ENCODE measurements at places on chromosomes 12 and 14.
A peak's percentile ranks its signal among the peaks of the same experiment; 100 is the strongest.

DNA sequence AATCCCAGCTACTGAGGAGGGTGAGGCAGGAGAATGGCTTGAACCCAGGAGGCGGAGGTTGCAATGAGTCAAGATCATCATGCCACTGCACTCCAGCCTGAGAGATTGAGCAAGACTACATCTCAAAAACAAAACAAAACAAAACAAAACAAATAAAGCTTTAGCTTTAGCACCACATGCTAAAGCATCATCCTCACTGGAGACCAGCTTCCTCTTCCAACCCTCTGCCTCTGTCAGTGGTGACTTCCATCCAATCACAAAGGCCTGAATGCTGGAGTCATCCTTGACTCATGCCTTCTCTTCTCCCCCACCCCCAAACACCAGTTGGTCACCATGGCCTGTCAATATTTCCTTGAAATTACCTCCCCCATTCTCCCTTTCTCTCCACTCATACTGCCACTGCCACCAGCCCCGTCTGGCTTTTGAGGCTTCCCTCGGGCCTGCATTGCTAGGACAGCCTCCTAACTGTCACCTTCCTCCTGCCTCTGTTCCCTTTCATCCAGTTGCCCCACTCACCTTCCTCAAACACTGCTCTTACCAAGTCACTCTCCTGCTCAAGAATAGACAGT lies 1.4 kb downstream of the ZNF385A start:
- DNase-seq: no peak

GRCh38 chr12:5969156-5969973 lies 24.3 kb upstream of the ANO2 start:
- no peak for DNase-seq

DNA sequence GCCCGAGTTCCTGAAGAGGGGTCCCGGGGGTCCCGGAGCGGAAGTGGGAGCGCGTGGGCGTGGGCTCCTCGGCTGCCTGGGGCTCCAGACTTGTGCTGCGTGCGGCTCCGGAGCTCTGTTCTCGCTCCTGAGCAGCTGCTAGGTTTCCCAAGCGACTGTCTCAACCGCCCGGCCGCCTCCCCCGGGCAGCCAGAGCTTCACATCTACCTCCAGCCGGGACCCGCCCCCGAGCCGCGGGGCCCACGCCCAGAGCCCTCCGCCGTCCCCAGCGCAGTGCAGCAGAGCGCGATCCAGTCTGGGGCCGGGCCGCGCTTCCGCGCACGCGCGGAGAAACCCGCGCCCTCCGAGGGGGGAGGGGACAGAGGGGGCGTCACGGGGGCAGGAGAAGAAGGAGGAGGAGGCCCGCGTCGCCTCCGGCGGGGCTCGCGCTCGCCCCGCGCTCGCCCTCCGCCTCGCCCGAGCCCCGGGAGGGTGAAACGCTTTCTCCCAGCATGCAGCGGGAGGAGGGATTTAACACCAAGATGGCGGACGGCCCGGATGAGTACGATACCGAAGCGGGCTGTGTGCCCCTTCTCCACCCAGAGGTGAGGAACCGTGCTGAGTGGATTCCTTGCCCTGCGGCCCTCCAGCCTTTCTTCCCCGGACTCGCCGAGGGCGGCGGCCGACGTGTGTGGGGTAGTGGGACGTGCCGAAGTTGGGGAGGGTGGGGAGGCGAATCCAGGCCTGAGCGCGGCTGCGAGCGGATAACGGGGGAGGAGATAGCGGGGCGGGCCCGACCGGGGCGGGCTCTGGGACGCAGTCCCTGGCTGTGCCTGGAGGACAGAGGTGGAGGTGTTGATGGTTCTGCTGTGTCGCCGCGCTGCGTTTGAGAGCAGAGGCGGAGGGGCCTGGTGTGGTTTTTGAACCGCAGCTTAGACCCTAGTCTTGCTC lies at the start of gene ZDHHC17:
ZDHHC17 (plus strand) TSS at position 370 of the 930 bp plus-strand sequence; CDS start at position 492, 122 bp downstream.
- peak; percentile 90 for DNase-seq

GRCh38 chr12:122058549-122059149 lies 19.9 kb upstream of the MLXIP start:
- DNase-seq: no peak

- DNase-seq: no peak
Measured at GRCh38 chr14:105099778-105100177, 34.5 kb upstream of the GPR132 start.

GRCh38 chr14:30541318-30541717 lies 17.6 kb upstream of the G2E3 start:
- no peak for DNase-seq

GRCh38 chr12:25690996-25691864 lies 138.1 kb upstream of the LMNTD1 start:
- DNase-seq: no peak

- DNase-seq: no peak
Measured at GRCh38 chr12:24798335-24798734, 150.6 kb downstream of the BCAT1 start.

DNA sequence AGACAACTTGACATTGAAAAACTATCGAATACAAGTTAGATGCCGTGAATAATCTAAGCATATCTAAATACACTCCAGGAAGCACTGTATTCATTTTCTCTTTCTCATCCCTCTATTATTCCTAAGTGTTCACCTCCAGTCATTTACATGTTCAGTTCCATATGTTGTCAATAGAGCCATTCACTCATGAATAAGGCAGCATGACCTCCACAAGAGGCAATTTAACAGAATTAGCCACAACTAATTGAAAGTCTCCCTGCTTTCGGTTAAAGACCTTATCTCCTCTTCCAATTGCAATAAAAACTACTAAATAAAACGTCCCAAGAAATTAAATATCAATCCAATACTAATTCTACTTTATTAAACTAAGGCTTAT lies 1.8 kb downstream of the LRIG3 start:
- DNase-seq: no peak

GRCh38 chr12:14779834-14780233 lies 23.4 kb downstream of the WBP11 start:
- DNase-seq: no peak

DNA sequence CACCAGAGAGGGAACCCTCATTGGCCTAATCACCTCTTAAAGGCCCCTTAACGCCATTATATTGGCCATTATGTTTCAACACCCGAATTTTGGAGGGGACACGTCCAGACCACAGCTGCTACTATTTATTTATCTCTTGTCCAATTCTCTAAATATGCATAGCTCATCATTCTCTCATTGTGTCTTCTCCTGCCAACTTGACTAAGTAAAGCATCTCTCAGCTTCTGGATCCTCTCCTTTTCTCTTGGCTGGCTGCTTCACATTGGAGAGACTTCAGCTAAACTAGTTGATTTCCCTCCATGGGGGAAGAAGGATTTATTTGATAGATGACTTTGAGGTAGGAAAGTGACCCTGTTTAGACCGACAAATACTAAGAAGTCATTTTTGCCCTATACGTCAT lies 120.4 kb upstream of the KRR1 start:
- DNase-seq: no peak

DNA sequence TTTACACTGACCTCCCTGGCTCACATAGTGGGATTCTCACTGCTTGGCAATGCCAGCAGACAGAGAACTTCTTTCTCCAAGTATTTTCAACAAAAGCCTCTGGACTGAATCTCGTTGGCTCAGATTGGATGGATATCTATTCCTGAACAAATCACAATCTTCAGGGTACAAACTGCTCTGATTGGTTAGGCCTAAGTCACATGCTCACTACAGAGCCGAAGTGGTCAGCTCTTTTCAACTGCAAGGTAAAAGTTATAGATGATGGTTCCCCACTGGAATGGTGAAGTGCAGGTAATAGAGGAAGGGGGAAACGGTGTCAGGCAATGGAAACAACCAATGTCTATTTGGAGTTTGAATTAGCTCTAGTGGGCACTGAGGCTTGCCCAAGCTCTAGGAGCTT lies 16.7 kb upstream of the VRK1 start:
- DNase-seq: no peak

- DNase-seq: peak; percentile 17
Measured at GRCh38 chr14:79514700-79515099, 696.6 kb downstream of the DIO2 start.

DNA sequence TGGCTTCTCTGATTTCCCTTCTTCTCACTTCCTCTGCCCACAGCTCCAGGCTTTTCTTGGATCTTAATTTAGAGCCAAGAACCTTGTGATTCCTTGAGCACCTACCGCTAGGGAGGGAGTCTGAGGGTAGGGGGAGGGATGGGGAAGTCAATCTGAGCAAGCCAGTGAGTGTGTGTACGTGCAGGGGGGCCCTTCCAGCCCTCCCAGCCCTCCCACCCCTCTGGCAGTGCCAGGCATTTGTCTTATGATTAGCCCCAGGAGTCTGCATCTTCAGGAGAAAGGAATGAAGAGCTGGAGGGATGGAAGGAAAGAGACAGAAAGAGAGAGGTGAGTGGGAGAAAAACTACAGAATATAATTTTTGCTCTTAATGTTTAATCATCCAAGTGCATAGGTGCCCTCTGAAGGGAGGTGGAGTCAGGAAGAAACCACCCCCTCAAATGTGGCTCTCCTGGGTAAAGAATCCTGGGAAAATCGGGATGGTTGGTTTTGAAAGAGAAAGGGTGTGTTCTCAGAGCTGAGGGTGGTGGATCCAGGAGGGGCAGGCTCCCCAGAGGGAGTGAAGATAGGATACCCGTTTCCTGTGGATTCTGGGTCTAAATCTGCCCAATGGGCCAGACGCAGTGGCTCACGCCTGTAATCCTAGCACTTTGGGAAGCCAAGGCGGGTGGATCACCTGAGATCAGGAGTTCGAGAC lies 2.1 kb downstream of the PIANP start:
- DNase-seq: no peak

DNA sequence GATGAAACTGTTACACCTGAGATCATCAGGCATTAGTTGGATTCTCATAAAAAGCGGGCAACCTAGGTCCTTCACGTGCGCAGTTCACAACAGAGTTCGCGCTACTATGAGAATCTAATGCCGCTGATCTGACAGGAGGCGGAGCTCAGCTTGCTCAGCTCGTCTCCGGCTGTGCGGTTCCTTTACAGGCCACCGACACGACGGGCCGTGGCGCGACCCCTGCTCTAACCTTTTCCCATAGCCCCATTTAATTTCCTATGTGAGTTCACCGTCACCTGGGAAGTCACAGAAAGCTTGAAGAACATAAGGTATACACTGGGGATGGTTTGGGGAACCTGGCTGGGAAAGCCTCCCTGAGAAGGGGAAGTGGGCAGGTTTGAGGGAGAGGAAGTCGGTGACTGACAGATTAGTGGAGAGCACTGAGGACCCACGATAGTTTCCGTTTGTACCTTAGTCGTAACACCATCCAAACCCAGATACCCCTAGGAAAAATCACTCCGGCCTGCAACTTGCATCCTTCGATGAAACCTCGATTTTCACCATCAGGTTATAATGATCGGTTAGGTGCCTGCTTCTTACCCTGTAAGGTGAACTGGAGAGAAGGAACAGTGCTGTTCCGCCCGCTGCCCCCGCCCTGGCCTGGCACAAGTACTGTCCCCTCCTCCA lies 2.8 kb upstream of the AAAS start:
- peak; percentile 20 for DNase-seq

GRCh38 chr12:15897433-15897832 lies 13.7 kb upstream of the DERA start:
- no peak for DNase-seq

DNA sequence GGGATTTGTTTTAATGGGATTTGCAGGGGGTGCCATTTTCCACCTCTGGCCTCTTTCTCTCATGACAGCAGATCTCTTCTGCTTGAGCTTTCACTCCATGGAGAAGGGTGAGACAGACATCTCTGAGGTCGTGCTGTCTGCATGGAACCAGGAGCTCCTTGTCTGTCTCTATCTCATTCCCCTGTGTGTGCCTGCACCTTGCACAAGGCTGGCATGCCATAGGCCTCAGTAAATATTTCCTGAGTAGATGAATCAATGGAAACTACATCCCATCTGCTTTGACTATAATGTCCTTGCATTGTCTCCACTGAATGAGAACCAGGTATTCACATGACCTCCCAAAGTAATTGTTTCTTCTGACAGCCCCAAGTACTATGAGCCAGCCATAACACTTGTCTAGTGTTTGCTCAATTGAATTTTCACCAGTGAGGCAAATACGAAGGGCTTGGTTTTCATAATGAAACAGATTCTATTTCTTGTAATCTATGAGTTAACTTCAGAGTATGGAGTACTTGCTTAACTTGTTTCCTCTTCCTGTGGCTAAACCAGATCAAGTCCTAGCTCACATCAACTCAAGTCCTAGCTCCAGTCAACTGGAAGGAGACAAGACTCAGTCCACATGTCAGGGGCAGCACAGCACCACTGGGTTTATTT lies 32.3 kb downstream of the KCNK13 start:
- DNase-seq: no peak

GRCh38 chr12:1918884-1919236 lies 408 bp upstream of the CACNA2D4 start:
- DNase-seq: no peak

- no peak for DNase-seq
Measured at GRCh38 chr12:55060470-55060869, 40.7 kb downstream of the NEUROD4 start.

DNA sequence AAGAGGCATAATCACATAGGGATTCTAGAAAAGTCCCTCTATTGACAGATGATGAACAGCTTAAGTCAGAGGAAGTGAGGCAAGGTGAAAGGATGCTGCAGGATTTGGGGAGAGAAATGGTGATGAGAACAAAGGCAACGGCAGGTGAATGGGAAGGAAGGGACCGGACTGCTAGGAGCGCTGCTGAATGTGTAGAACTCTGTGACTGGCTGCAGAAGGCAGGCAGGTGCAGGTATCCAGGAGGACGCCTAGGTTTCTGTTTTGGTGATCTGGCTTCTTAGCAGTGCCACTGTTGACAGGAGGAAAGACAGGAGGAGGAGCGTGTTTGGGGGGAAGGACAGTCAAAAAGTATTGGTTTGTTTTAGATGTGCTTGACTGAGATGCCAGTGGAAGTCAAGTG lies 58.4 kb upstream of the TTC7B start:
- DNase-seq: no peak

DNA sequence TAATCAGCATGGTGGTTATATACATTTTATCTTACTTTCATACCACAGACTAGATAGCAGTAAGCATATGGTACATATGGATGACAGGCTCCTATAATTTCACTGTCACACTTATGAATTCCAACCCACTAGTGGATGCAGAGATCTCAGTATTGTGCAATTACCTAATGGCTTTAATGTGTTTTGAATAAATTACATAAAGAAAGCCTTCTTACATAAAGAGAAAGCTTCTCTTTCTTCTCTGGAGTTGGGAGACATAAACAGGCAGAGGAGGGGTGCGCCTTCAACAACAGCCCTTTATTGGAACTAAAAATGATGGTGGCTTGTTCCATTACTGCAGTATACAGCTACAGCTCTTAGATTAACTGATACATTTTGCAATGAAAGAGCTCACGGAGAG lies 52.6 kb downstream of the SAV1 start:
- no peak for DNase-seq

- no peak for DNase-seq
Measured at GRCh38 chr12:91885851-91886731, 259.6 kb downstream of the BTG1 start.

DNA sequence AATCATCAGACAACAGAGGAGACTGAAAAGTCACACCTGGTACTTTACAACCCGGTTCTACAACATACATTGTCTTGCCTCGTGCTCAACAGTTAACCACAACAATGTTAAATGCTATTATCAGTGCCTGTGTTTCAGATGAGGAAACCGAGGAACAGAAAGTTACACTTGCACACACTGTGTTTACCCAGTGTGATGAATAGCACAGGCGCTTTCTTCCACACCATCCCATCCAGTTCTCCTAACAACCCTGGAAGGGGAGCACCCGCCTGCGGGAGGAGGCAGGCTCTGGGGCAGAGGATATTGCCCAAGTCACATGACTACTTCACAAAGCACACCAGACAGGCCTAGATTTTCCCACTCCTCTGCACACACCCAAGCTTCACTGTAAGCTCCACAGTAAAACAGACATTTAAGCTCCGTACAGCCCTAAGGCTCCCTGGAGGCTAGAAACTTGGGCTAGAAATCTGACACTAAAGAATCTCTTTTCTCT lies 21.8 kb downstream of the NCKAP5L start:
- DNase-seq: no peak
